ENCODE measurements at places on chromosomes 13 and 19. TPM values are rescaled to one million over a fixed set of nuclear protein-coding genes. Genes with fewer than 3 reads are reported as not detected.
A peak's percentile ranks its signal among the peaks of the same experiment; 100 is the strongest.

- peak; percentile 81 for DNase-seq
These were observed 2.8 kb downstream of the TNNT1 start for GRCh38 chr19:55146078-55146704.

DNA sequence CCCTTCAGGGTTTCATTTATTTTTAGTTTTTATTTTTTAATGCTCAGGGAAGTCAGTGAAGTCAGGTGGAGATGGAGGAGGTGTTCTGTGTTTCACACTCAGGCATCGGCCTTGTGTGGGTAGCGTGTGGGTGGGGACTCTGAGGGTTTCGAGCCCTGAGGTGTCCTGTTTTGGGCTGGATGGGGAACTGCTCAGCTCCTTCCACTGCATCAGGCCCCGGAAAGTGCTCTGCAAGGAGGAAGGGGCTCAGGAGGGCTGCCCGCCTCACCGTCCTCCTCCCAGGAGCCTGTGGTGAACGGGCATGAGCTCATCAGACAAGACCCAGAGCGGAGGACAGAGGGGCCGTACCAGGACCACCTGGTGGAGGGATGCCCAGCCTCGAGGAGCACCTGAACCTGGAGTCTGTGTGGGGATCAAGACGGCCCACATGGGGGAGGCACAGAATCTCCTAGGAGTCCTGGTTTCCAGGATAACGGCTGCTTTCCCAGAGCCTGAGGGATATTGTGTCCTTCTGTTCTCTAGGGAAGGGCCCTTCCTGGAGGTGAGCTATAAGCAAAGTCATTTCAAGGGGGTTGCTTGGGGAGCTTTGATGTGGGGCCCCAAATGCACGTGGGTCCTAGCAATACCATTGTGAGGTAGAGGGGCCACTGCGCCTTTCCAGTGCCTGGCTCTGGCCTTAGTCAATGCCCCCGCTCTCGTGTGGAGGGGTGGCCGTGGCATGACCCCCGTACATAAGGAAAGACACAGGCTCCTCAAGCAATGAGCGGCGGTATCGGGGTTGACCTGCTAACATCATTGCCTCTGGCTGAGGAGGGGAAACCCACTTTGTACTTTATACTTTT is 13.5 kb upstream of the GAS6 start:
- DNase-seq, result no peak

GRCh38 chr13:80454245-80454644 is 113.3 kb upstream of the SPRY2 start:
- DNase-seq, result no peak

Gene TNFRSF19
- 4.7 TPM for total RNA-seq

- no peak for DNase-seq
These were observed 30.9 kb downstream of the FAM216B start for GRCh38 chr13:42812316-42812715.

Gene ZNF844
- 4.0 TPM for total RNA-seq

Gene ZNF765
- 9.6 TPM for total RNA-seq

Gene HCST
- not detected for total RNA-seq

- peak; percentile 92 for DNase-seq
These were observed 9.6 kb downstream of the GIPR start for GRCh38 chr19:45677351-45678230.

Gene NKG7
- not detected for total RNA-seq

Gene TLE5
- 407 TPM for total RNA-seq

- DNase-seq, result no peak
These were observed 294.5 kb downstream of the SLC7A1 start for GRCh38 chr13:29301027-29301426.

Gene PEAK3
- not detected for total RNA-seq

- no peak for DNase-seq
These were observed 135.0 kb downstream of the URI1 start for GRCh38 chr19:30076751-30077670.

GRCh38 chr19:29293292-29293691 is 80.3 kb upstream of the UQCRFS1 start:
- DNase-seq, result no peak

DNA sequence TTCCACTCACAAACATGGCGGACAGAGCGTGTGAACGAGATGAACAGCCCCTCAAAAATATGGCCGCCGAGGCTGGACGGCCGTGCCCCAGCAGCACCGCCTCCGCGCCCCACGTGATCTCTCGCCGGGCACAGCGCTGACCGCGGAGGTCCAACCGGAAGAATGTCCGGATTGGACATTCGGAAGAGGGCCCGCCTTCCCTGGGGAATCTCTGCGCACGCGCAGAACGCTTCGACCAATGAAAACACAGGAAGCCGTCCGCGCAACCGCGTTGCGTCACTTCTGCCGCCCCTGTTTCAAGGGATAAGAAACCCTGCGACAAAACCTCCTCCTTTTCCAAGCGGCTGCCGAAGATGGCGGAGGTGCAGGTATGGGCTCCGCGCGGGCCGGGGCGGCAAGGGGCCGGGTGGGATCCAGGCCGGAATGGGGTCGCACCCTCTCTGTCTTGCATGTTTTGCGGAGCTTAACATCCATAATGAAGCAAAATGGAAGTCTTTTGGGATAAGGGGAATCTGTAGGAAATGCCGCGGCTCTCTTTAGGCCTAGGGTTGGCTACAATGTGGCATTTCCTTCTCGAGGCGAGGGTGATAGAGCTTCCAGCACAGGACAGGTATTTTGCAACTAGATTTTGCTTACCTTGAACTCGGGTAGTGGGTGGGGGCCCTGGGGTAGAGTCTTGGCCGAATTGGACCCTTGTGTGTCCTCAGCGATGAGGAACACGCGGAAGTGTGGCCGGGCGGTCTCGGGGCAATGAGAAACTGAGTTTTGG is at the start of gene RPL13A:
Gene RPL13A (plus strand): TSS at position 332 of the 769 bp plus-strand sequence. CDS start 22 bp downstream, at position 354.
- peak; percentile 100 for DNase-seq

GRCh38 chr19:29586401-29586800 is 19.7 kb upstream of the POP4 start:
- no peak for DNase-seq

DNA sequence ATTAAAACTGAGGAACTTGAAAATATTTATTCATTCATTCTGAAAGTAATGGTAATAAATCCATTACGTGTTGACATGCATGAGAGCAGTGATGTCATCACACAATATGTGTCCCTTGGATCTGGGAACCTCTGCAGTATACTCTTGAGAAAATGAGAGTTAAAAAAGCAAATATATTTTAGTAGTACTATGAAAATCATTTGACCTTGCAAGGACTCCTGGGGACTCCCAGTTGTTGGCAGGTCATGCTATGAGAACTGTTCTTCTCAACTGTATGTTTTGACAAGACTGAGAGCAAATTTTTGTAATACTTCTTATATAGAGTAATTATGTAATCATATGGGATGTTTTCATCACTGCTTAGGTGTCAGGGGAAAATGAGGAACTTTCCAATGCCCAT is 249.4 kb downstream of the PCCA start:
- DNase-seq, result no peak

- no peak for DNase-seq
These were observed 24.9 kb upstream of the PNMA8B start for GRCh38 chr19:46520616-46521015.

Gene SLC10A2
- not detected for total RNA-seq

Gene MEF2B
- 0.22 TPM for total RNA-seq

Gene KLF5
- total RNA-seq, result 53.7 TPM

Gene BCAM
- 18.7 TPM for total RNA-seq

Gene ADAMTS10
- total RNA-seq, result not detected

Gene NANOS3
- total RNA-seq, result not detected

DNA sequence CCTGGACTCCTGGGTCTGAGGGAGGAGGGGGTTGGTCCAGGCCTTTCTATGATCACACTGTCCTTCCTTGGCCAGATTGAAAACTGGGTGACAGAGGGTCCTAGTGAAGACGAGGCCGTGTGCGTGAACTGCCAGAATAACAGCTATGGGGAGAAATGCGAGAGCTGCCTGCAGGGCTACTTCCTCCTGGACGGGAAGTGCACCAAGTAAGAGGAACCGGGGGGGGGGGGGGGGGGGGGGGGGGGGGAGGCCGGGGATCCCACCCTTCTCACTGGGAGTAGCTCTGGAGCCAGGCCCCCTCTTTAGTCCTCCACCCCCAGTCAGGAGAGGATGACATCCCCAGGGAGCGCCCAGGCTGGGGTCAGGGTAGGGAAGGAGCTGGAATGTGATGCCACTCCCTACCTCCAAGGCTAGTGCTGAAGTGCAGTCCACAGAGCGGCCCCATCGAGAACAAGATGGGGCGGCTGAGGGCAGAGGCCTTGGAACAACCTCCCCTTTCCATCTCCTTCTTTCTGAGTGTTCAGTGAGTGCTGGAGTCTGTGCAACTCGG is 19.4 kb downstream of the CNFN start:
- DNase-seq, result no peak

- no peak for DNase-seq
These were observed 66.1 kb upstream of the ABCC4 start for GRCh38 chr13:95367309-95367843.

DNA sequence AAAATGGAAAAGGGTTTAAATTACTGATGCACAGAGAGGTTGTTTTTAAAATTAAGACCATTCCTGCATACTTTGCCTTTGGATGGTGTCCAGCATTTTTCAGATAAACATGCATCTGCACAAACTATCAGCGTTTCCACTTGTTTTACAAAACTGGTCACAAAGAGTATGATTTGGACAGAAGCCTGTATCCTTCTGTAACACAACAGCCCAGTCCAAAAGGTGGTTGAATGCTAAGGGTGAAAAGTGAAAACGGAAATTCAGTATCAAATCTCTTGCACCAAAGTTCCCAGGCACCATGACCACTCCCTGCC is 21.7 kb upstream of the DOCK9 start:
- DNase-seq, result no peak

GRCh38 chr13:97120346-97120745 is 101.8 kb upstream of the MBNL2 start:
- DNase-seq, result peak; percentile 22

DNA sequence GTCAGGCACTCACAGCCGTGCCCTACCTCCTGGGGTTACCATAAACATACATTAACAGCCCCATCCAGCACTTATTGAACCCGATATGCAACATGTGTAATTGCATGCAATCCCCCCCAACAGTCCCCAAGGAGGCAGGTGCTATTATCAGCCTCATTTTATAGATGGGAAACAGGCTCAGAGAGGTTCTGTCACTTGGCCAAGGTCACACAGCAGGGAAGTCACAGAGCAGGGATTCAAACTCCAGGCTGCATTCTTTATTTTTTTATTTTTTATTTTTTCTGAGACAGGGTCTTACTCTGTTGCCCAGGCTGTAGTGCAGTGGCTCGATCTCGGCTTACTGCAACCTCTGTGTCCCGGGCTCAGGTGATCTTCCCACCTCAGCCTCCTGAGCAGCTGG is 38.4 kb upstream of the TNFAIP8L1 start:
- no peak for DNase-seq

Gene NLRP11
- total RNA-seq, result 0.23 TPM

- peak; percentile 1 for DNase-seq
These were observed 441 bp downstream of the INAFM1 start for GRCh38 chr19:47274891-47275761.

Gene TEKTIP1
- total RNA-seq, result not detected

Gene FCHO1
- total RNA-seq, result 29.5 TPM

DNA sequence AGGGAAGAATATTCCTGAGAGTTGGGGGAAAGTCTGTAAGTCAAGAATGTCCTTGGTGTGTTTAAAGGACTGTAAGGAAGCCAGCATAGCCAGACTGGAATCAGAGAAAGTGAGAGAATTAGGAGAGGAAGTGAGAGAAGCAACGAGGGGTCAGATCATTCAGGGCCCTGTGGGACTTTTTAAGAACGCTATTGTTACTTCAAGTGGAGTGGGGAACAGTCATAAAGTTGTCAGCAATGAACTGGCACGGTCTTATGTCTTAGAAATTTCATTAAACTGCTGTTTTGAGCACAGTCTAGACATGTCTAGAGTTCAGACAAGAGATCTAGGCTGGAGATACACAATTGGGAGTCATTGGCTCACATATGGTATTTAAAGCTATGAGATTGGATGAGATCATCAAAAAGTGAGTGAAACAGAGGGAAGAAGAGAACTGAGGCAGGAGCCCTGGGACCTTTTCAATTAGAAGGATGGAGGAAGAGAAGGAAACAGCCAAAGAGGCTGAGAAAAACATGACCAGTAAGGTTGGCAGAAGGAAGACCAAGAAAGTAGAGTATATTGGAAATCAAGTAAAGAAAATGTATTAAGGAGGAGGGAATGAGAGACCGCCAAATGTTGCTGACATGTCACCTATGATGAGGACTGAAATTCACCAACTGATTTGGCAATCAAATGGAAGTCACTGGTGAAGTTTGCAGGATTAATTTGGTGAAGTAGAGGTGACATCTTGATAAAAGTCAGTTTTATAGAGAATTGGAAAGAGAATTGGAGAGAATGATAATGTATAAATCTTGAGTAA is 263.5 kb downstream of the GPC5 start:
- DNase-seq, result no peak

DNA sequence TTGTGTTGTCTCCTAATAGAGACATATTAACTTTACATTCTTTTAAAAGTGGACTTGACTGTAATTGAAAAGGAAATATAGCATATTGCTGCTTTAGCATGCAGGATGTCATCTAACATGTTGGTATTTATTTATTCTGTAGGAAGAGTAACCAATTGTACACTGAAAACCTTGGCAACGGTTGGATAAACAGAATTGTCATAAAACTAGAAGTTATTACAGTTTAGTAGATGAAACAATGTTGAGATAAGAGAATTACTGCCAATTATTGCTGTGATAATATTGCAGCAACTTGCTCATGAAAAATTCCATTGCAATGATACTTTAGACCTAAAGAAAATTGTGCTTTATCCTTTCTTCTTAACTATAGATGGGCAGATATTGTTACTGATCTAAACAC is 7.6 kb upstream of the ERCC5 start:
- no peak for DNase-seq

DNA sequence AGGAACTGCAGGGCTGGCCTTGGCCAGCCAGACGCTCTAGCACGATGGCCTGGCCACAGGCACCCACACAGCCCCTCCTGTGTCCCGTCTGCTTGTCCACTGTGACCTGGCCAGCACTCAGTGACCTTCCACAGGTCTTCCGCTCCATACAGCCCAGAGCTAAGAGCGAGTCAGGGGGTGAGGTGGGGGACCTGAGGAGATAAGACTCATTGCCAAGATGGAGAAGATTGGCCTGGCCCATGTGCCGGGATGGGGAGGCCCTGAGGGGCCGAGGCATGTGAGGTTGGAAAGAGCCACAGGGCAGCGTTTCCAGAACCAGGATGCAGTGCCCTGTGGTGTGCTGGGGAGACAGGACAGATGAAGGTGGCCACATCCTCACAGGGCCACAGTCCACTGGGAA is 10.2 kb upstream of the SLC7A9 start:
- DNase-seq, result no peak

DNA sequence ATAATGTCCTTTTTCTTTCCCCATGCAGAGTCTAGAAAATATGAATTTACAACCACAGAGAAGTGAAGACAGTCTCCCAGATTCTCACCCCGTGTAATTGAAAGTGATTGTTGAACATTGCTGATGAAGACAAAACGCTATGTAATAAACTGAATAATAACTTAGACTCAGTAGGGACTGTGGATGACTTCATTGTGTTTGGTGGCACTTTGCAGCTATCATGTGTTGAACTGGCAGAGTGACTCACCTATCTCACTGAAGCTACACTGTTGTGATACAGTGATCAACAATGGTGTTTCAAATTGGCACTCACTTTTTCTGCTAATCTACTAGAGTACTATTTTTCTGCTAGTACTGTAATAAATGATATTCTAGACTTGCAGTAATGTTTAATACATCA is 261.3 kb downstream of the DACH1 start:
- DNase-seq, result no peak

GRCh38 chr19:38819231-38819920 is 6.6 kb upstream of the LGALS4 start:
- no peak for DNase-seq

Gene PTGER1
- total RNA-seq, result 2.4 TPM

GRCh38 chr13:24459234-24459633 is 53.3 kb downstream of the PARP4 start:
- DNase-seq, result no peak
